ENCODE measurements at places on chromosomes 4 and X.

DNA sequence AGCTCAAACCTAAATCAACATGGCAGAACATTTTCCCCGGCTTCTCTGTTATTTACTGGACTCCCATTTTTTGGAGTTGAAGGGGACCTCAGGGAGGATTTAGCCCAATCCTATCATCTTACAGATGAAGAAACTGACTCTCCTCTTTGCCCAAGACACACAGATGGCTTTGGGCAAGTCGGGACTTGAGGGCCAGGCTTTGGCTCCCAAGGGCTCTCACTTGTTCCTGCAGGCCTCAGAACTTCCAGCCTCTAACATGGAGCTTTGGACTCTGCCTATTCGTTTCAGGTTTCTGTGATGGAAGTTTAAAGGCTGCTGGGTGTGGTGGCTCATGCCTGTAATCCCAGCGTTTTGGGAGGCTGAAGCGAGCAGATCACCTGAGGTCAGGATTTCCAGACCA is 59.5 kb downstream of the RHOH start:
- DNase-seq = no peak

- DNase-seq = no peak
Observed at GRCh38 chr4:119471259-119471658, 149.3 kb upstream of the FABP2 start.

- no peak for DNase-seq
Observed at GRCh38 chr4:100879471-100879870, 361.6 kb upstream of the EMCN start.

GRCh38 chrX:7253565-7253964 is 105.6 kb upstream of the PUDP start:
- no peak for DNase-seq

GRCh38 chr4:22072240-22072639 is 123.7 kb upstream of the KCNIP4 start:
- no peak for DNase-seq

GRCh38 chr4:80184053-80184824 is 13.1 kb upstream of the PRDM8 start:
- DNase-seq = peak; percentile 90

- DNase-seq = no peak
Observed at GRCh38 chrX:138765051-138765450, 53.5 kb upstream of the FGF13 start.

DNA sequence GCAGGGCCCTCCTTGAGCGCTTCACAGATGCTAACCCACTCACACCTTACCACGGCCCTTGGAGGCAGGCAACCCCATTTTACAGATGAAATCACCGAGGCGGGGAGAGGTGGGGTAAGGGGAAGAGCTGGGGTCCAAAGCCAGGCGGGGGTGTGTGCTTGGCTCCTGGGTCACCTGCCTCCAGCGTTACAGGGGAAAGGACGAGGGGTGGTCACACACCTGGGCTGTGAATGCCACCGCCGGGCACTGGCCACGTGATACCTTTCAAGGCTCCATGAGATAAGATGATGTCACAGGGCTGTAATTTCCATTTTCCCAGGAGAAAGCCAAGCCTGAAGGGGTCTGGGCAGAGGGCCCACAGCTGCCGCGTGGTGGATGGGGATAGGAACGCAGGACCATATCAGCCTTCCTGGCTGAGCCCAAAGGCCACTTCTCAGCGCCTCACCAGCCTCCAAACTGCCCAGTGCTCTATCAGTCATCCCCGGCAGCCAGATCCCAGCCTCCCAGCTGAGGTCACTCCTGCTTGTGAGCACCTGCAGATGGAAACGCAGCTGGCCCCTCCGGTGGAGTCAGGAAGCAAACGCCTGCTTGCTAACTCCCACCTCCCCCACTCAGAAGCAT is 62.4 kb upstream of the CRMP1 start:
- DNase-seq = no peak

GRCh38 chr4:46649390-46649789 is 259.5 kb upstream of the GABRA2 start:
- DNase-seq = no peak

DNA sequence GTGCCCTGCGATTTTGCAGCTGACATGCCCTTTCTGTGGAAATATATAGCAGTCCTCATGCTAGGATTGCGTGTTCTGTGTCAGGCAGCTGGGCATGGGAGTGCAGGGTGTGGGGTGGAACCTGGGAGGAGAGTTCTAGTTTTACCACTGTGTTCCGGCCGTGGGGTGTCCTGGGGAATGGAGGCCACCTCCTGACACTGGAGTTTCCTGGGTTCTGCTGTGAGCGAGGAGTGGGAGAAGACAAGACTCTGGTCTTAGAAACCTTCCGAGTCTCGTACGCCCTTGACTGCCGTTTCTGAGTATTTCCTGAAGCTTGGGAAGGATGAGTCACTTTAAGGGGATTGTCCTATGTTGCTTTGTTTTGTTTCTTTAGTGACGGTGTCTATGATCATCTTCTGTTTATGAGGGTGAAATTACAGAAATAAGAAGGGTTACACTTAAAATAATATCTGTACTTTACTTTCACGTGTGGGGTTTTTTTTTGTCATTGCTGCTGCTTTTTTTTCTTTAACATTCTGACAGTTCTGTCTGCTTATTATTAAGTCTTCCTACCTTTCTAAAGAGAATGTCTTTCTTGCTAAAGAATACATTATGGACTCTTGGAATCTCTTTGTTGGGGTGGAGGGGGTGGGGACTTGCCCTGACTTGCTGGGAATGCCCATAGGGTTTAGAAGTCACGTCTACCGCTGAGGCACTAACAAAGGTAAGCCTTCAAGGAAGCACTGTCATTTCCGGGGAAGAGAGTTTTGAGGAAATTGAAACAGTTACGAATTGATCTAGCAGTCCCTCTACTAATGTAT is 19.1 kb downstream of the CD99 start:
- no peak for DNase-seq

GRCh38 chr4:7938609-7939376 is 868 bp downstream of the AFAP1 start:
- no peak for DNase-seq

DNA sequence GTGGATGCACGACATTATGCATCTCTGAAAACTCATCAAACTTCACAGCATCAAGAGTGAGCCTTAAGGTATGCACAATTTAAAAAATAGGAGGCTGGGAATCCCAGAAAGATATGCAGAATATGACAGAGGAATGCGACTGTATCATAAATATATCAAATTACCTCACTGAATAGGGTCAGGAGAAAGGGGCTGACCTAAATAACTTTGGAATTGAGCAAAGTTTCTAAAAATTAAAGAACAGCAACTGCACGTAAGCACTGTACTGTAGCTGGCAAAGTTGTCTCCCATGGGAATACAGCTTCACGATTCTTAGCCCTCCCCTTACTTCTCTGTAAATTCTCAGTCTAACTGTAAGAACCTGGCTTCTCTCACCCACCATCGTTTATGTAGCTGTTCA is 397.4 kb upstream of the ZFP42 start:
- no peak for DNase-seq

- no peak for DNase-seq
Observed at GRCh38 chr4:4408576-4409335, 21.9 kb downstream of the NSG1 start.

DNA sequence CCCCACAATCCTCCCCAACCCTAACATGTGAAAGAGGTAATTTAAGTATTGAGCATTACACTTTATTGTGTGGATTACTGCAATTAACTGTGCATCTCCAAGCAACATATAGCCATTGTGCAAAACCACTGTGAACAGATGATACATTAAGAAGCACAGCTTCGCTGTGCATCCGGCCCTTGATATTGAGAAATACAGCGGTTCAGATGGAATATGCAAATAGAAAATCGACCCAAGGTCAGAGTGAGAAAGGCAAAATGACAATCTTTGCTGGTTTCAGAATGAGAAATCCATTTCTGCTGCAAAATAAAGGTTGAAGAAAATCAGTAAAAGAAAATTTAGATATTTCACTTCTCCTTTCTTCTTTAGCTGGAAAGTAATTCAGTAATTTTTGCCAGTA is 805.9 kb upstream of the GRID2 start:
- no peak for DNase-seq

DNA sequence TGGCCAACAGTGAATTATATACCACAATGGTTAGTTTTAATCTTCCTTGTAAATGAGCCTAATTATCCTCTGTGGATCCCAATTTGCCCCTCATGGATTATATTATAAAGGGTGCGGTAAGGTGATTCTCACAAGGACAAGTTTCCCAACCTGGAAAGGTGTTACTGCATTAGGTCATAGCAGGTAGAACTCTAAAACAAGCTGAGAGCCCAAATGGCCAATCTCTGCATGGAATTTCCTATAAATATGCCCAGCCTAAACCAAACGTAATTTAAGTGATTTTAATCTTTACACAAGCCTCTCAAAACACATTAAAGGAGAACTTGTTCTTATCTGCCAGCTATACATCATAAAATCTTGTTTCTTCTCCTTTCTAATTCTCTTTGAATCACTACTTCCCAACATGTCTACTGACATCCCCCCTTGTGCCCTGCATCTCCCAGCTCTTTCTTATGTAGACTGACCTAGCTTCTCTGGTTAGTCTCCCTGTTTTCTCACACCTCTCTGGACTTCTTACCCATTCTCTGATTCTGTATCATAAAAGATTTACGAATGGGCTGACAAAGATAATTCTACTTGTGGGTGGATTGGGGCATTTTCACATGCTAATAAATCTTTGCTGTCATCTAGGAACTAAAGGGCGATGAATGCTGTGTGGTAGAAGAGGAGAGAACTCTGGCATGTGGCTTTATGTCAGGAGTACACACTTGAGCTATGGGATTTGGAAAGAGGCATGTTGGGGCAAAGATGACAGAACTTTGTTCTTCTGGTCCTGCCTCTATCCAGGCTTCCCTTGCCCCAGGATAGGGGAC is 94.3 kb upstream of the PGRMC2 start:
- DNase-seq = no peak

DNA sequence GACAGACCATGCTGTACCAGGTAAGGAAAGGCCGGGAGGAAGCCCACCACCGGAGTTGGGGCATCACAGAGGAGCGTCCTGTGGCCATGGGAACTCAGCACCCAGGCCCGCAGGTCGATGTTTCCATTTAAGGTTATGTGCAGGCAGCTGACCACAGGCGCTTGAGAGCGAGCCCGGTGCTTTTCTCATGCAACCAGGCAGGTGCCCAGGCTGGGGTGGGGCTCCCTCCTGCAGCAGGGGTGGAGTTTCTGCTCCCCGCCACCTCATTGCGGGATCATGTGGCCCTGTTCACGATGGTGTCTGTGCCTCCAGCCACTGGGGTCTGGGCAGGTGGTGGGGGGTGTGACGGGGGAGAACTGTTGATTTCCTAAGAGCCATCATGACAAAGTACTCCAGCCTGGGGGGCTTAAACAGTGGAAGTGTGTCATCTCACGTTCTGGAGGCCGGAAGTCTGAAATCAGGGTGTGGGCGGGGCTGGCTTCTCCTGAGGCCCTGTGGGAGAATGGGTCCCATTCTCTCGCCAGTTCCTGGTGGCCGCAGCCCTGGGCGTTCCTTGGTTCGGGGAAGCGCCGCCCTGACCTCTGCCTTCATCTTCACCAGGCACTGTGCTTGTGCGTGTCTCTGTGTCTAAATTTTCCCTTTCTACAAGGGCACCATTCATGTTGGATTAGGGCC is 60.9 kb downstream of the CPZ start:
- DNase-seq = no peak

DNA sequence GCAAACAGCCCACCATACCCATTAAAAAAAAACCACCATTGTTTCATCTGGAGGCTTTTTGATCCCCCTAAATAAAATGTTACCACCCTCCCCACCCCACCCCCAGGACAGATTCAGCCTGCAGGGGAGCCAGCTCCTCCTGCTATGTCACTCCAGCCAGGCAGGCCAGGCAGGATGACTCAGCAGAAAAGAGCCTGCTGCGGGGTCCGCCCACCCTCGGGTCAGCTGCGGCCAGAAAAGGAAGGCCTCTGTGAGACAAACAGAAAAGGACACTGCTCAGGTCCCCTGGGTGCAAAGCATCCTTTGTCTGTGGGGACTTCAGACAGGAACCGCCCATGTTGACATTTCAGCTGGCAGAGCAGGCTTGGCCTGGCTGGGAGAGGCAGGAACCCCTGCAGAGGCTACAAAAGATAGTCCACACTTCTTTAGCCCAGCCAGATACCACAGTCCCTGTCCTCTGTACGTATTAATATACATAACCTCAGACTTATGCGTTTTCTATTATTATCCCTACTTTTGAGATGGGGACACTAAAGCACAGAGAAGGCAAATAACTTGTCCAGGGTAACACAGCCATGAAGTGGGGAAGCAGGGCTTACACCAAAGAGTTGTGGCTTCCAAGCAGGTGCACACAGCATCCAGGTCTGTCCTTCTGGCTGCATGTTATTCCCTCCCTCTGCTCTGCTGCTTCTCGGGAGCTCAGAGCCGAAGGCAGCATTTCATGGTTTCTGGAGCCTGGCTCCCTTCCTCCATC is 147.7 kb downstream of the CPEB2 start:
- no peak for DNase-seq

DNA sequence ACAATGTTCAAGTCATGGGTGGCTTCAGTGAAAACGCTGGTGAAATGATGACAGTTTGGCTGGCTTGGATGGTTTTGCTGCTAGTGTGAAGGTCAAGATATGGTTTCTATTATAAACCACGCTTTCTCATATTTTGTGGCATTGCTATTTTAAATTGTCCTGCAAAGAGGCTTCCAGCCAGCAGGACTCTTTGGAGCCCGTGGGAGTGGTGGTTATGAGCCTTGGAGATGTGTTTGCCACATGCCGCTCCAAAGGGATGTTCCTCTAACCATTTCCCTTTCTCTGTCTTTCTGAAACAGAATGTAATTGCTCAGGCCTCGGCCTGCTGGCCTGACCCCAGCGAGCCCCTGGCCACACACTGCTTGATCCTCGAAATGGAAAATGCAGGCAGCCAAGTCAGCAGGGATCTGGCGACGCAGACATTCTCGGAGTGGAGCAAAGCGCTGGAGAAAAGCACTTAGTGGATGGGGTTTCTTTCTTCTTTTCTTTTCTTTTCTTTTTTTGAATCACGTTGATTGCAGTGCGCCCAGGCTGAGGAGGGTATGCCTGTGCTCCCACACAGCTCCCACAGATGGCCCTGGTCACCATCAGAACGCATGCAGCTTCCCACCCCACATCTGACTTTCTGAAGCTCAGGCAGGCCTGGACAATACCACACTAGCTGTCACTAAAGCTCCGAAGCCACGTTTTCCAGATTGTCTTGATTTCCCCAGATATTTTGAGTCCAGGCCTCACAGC is 114.0 kb downstream of the ENPP6 start:
- no peak for DNase-seq

- no peak for DNase-seq
Observed at GRCh38 chr4:89511776-89512175, 204.2 kb upstream of the GPRIN3 start.

GRCh38 chr4:8052160-8052691 is 106.4 kb downstream of the ABLIM2 start:
- no peak for DNase-seq

GRCh38 chr4:22215084-22215483 is 266.5 kb upstream of the KCNIP4 start:
- no peak for DNase-seq

- DNase-seq = no peak
Observed at GRCh38 chrX:13489454-13489853, 79.9 kb upstream of the EGFL6 start.

DNA sequence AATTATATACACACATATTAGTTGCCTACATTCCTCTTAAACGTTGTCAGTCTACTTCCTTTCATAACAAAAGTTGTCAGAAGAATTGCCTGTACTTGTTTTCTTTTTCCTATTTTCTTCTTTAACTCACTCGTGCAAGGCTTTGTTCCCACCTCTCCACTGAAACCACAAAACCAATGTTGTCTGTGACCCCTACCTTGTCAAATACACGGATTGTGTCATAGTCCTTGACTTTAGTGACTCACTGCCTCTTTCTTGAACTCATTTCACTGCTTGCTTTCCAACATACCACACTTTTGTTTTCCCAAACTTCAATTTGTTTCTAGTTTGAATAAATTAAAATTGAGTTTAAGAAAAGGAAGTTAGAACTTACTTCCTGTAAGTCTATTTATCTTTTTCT is 283.9 kb upstream of the AGA start:
- DNase-seq = no peak

All from activated T-helper 1 cell treated with anti-CD3 and anti-CD28 coated beads, Interleukin-2, amount 50 U/mL, for 16 hours (primary cell).